ENCODE measurements at places on chromosomes 2 and 18.

DNA sequence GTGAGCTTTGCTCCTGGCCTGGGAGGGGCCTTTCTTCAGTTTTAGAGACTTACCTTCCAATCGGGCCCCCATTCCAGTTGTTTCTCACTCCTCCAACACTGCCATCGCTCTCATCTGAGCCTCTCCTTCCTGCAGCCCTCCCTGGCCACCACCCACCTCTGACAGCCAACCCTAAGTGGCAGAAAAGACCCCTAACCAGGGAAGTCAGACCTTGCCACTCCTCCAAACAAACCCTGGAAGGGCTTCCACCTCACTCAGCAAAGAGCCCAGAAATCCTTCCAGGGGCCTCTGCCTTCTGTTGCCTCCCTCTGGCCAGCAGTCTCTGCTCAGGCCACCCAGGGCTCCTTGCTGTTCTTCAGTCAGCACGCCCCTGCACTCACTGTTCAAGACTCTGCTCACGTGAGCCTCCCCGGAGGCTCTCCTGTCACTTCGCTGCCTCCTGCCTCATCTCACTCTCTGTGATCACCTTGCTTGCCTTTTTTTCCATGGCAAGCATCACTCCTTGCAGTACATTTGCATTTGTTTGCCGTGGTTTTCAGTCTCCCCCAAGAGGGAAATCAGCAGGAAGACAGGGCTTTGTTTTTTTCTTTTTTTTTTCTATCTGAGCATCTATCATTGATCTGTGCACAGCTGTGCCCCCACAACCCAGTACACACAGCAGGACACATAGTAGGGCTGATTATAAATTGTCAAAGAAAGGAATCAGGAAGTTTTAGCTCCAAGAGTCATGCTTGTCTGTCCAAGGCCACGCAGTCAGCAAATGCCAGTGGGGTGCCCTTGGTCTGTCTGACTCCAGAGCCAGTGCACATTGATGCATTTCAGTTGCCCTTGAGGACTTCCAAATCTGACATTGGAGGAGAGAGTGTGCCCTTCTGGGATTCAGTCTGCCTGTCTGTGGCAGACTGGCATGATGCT is 83.9 kb downstream of the INHBB start:
- no peaks in the 10 kb centered on the region for H3K36me3 ChIP-seq
- H3K27ac ChIP-seq, result no peak overlapping the region
- H3K4me1 ChIP-seq, result no peaks in the 10 kb centered on the region

- H3K27me3 ChIP-seq, result no peaks in the 10 kb centered on the region
- H3K4me3 ChIP-seq, result no peak overlapping the region
- H3K27ac ChIP-seq, result no peak overlapping the region
- no peak for DNase-seq
Measured at GRCh38 chr2:144580521-144581161, 60.7 kb upstream of the ZEB2 start.

DNA sequence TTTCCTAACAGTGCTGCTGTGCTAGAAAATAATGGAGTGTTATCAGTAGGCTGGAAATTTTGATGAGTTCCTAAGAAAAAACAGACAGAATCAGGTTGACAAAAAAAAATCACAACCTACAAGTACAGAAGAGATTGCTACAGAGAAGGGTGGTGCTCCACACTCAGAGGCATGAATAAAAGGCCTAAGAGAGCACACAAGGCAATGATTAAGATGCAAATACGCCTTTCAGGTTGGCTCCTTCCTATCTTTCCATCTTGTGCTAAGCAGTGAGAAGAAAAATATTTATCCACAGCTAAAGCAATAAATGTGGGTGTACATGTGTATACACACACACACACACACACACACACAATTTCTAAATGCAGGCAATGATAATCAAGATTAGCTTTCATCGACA is 130.6 kb upstream of the UBE2E3 start:
- H3K27ac ChIP-seq, result no peak overlapping the region
- H3K4me1 ChIP-seq, result no peaks in the 10 kb centered on the region
- no peak overlapping the region for H3K4me3 ChIP-seq
- no peaks in the 10 kb centered on the region for H3K27me3 ChIP-seq

GRCh38 chr2:224263571-224264043 is 138.3 kb downstream of the FAM124B start:
- no peak overlapping the region for H3K27ac ChIP-seq
- no peaks in the 10 kb centered on the region for H3K27me3 ChIP-seq
- H3K36me3 ChIP-seq, result no peaks in the 10 kb centered on the region
- DNase-seq, result no peak
- no peak overlapping the region for H3K4me3 ChIP-seq

GRCh38 chr2:26139269-26140183 is 33.4 kb upstream of the GAREM2 start:
- H3K36me3 ChIP-seq, result no peaks in the 10 kb centered on the region
- no peak for DNase-seq
- no peak overlapping the region for H3K27ac ChIP-seq
- no peak overlapping the region for H3K4me3 ChIP-seq
- H3K4me1 ChIP-seq, result no peaks in the 10 kb centered on the region
- H3K27me3 ChIP-seq, result no peaks in the 10 kb centered on the region
